Upper lobe of right lung (tissue), 1 donor: ENCODE measurements at places on chromosomes 3 and 15. TPM values are rescaled to one million over a fixed set of nuclear protein-coding genes. Genes with fewer than 3 reads are reported as not detected.

Gene ACTC1
- 3.4 TPM for total RNA-seq

Gene KBTBD12
- total RNA-seq = 1.3 TPM

Gene C3orf49
- not detected for total RNA-seq

Gene TTLL13
- total RNA-seq = not detected

Gene PTPN23
- 56.2 TPM for total RNA-seq

Gene CFAP20DC
- not detected for total RNA-seq

Gene CPNE4
- total RNA-seq = 0.26 TPM

Gene ERC2
- 1.4 TPM for total RNA-seq

Gene HYKK
- 4.1 TPM for total RNA-seq

Gene MAP4
- 191 TPM for total RNA-seq

Gene TUBGCP4
- total RNA-seq = 21.3 TPM

Gene STRIT1
- not detected for total RNA-seq
